Hepatic stellate cell (primary cell): ENCODE measurements at places on chromosomes 16 and 17.

- no peak for DNase-seq
Observed at GRCh38 chr16:30149250-30149930, 26.4 kb upstream of the MAPK3 start.

- no peak for DNase-seq
Observed at GRCh38 chr17:21371511-21372081, 4.6 kb upstream of the KCNJ12 start.

DNA sequence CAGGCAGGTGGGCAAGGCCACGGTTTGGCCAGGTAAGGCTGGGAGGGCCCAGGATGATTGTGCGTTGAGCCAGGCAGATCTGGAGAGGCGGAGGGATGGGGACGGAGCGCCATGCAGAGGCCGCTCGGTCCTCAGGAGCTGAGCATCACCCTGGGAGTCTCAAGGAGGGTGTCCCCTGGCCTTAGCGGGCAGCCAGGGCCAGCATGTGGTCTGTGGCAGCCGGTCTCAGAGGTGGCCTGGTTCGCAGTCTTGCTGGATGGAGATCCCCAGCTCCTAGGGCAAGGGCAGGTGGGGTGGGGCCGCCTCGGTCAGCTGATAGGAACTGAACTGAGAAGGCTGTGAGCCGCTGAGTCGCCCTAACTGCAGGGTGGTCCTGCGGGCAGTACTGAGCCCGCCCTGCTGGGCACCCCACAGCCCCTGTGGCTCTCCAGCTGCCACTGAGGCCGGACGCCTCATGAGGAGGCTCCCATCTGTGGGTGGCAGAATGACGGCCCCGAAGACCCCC, 11.6 kb upstream of the CDH15 start:
- no peak for DNase-seq

DNA sequence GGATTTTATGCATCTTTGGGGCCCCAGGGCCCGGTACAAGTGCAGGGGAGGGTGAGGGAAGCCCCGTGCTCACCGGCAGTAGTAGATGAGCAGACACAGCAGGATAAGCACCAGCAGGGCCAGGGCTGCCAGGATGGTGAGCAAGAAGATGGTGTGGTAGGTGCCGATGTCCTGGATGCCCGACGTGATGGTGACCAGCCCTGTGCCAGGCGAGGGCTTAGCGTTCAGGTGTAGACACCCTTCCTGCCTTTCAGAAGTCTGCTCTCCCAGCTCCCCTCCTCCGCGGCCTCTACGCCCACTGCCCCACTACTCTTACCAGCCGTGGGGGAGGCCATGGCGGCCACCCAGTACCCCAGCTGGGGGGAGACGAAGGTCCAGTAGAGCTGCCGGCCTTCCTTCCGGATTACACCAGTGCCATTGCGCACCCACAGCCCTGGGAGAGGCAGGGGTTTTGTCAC, 8.0 kb downstream of the FAM171A2 start:
- no peak for DNase-seq

- no peak for DNase-seq
Observed at GRCh38 chr16:72569677-72570076, 397.7 kb upstream of the PMFBP1 start.

DNA sequence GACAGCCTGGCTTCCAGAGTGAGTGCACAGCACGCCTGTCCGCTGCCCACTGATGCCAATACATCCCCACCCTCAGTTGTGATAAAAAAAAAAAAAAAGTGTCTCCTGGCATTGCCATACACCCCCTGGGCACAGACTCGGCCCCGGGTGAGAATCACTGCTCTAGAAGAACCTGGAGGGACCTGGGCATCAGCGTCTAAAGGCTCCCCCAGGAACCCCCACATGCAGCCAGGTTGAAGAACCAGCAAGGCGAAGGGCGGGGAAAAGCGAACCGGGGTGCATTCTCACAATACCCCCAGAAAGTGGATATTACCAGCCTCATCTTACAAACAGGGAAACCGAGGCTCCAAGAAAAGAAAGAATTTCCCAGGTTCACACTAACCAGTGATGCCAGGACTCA, 27.7 kb downstream of the TBC1D16 start:
- no peak for DNase-seq

- DNase-seq = no peak
Observed at GRCh38 chr16:63614429-63614828, 1507.4 kb downstream of the CDH11 start.

DNA sequence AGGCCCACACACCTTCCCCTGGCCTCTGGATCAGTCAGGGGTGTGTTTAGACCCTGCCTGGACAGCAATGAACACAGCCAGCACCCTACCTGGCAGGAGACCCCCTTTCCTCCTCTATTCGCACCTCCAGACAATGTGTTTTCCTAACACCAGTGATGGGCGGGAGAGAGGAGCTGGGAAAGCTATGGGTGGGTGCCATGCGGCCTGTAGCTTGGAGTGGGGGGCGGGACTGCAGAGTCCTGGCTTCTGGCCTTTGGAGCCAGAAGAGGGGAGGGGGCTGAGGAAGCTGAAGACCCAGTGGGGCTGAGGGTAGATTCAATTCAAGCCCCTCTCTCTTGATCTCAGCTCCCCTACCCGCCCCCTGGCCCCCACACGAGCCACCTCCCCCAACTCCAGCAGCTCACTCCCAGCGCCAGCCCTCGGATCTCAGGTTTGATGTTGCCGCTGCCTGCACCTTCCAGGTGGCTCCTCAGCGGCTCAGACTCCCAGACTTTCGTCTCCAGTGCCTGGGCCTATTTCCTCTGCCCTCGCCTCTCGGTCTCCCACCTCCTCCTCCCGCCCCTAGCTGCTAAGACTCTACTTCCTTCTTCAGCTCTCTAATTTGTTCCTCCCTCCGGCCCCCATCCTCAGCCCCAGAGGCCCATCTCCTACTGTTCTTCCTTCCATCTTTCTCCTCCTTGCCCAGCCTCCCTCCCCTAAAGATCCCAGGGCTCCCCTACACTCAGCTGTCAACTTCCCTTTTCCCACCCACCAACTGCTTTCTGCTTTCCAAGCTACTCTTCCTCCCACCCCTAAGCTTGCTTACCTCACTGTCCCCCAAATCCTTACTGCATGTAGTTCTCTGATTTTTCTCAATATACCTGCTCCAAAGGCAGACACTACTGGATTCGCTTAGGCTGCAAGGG, 6.8 kb upstream of the SP6 start:
- DNase-seq = no peak

DNA sequence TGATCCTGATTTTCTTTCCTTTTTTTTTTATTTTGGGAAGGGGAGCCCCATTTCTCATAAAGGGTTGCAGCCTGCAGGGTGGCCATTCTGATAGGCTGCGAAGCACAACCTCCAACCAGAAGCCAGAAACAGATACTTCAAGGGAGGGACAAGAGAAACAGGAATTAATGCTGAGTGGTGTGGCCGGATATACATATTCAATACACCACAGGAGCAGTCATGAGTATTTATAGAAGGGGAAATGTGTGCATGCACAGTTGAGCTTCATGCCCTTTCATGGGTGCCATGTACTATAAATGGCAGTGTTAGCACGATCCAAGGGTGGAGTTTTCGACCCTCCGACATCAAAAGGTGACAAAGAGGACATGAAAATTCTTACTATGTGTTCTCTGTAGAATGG, 320.8 kb downstream of the CBLN1 start:
- DNase-seq = no peak

DNA sequence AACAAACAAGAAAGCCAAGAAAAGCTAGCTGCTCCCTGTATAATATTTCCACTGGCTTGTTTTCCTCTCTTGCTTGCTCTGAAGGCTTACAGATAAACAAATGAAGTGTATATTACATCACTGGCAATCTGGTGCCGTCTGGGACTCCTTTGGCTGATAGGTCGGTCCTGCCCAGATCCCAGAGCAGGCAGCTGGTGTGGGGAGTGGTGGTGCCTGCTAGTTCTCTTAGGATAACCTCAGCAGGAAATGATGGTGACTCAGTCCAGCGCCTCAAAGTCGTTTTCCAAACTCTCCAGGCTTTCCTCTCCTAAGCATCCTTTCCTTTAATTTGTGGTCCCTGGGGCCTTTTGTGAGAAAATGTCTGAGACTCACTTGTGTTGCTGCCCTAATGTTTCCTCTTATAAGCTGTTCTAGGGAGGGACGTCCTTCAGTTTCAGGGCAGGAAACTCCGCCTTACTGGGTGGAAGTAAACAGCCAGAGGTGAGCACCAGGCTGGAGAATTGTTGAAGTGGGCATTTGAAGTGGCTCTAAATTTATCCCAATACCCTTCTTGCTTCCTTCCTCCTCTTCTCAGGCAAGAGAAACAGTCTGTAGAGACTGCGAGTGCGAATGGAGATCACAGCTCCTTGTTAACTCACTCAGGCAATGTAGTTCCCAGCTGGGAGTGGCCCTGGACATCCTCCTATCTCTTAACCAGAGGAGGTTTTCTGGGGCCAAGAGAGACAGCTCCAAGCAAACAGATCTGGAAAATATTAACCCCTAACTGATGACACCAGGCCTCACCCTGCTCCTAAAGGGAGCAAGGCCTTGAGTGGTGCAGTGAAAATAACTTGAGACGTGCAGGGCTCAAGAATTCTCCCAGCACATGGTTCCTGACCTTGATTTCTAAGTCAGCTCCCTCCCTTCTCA, 34.9 kb downstream of the CD300LF start:
- DNase-seq = no peak

DNA sequence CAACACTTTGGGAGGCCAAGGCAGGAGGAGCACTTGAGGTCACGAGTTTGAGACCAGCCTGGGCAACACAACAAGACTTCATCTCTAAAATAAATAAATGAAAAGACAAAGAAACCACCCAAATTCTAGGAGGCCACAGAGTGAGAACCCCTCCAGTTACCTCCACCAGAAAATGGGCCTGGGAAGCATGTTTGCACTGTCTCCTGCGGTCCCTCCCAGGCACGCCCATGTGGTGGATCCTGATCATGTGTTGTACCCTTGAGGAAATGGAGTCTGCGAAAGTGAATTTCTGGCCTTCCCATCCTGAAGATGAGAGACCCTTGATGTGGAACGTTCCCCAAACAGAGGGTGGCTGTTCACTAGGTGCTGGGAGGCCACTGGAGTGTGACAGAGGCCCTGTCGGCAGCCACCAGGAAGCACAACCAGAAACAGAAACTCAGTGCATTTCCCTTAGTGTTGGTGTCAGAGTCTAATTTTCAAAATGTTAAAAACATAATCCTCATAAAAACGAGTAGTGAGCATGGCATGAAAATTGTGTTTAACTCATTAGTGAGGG, 19.2 kb upstream of the USP22 start:
- DNase-seq = no peak

DNA sequence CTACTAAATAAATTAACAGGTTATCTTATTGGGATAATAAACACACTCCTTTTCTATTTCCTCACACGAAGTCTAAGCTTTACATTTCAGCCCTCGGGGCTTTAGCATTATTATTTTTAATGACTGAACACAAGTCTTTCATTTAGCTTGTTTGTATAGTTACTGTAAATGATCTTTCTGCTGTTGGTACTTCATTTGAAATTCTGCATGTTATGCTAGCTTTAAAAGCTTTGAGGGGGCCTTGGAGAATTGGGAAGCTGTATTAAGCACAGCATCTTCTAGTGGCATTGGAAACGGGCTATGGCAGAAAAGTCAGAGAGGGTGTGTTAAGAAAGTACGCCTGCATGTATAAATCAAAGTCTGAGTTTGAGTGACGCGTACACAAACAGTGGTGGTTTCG, 243.7 kb downstream of the FTO start:
- DNase-seq = no peak

DNA sequence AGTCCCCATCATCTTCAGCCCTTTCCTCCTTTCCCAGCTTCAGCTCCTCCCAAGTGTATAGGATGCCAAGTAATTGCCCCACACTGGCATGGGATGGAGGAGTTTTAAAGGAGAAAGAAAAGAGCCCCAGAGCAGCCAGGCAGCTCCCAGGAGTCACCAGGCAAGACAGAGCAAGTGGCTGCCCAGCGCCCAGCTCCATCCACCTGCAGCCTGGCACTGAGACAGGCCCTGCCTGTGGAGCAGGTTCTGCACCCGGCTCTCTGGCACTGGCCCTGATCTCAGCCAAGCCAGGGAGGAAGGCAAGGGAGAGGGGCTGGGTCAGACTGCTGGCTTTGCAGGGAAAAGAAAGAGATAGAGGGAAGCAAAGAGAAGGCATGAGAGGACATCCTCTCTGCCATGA, 21.7 kb downstream of the FOXN1 start:
- no peak for DNase-seq

DNA sequence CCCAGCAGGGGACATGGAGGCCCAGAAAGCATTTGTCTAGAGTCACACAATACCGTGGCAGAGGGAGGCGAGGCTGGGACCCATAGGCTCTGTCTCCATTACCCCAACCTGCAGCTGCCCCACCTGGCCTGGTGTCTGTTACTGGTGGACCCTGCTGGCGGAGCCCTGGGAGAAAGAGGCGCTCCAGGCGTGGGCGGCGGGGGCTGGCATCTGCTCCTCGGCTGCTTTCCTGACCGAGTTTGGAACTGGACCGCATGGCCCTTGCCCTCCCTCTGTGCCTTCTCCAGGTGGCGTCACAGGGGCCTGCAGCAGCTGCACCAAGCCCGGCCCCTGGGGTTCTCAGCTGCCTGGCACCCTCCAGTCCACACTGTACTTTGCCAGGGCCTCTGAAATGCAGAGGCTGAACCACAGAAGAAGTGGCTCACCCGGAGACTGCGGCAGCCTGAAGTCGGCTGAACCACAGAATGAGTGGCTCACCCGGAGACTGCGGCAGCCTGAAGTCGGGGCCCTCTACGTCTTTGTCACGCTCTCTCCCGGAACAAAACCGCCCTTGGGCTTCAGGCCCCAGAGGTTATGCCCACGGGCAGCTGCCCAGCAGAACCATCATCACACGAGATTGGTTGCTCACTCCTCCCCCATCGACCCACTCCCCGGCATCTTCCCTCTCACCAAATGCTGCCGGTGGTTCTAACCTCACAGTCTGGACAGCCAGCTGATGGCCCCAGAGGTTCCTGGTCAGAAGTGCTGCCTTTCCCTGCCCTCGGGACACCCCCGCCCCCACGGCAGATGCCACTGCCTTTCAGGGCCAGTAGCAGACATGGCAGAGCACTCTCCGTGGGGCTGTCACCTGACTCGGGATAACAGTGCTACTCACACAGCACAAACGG, 20.2 kb downstream of the CBFA2T3 start:
- DNase-seq = no peak

DNA sequence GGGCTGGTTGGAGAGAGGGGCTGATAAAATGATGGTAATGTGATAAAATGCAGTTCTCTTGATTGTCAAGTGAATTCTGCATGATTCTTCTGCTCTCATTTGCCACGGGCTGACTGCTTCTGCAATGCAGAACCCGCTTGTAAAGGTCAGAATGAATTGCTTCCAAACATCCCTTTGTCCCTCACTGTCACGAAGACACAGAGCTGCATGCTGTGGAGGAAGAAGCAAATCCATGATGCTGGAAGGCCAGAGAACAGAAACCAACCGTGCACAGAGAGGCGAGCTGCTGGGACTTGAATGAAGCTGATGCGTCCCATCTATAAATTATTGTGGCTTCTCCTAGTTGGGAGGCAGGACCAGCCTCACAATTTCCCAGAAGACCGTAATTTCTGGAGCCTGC, 171.6 kb downstream of the PRKCB start:
- DNase-seq = no peak

GRCh38 chr16:12501707-12502457, 301.8 kb downstream of the CPPED1 start:
- DNase-seq = no peak
